T-cell (primary cell): ENCODE measurements at places on chromosomes 2 and 18.

GRCh38 chr18:38576916-38577315 is 1011.3 kb upstream of the CELF4 start:
- peak; percentile 61 for DNase-seq

- no peak for DNase-seq
Observed at GRCh38 chr18:12658426-12659138, 675 bp upstream of the SPIRE1 start.

GRCh38 chr2:73205611-73206010 is 3.2 kb downstream of the NOTO start:
- DNase-seq = no peak

- DNase-seq = no peak
Observed at GRCh38 chr2:819121-819520, 131.5 kb upstream of the SNTG2 start.

- no peak for DNase-seq
Observed at GRCh38 chr18:22172594-22173049, 3.2 kb downstream of the GATA6 start.

DNA sequence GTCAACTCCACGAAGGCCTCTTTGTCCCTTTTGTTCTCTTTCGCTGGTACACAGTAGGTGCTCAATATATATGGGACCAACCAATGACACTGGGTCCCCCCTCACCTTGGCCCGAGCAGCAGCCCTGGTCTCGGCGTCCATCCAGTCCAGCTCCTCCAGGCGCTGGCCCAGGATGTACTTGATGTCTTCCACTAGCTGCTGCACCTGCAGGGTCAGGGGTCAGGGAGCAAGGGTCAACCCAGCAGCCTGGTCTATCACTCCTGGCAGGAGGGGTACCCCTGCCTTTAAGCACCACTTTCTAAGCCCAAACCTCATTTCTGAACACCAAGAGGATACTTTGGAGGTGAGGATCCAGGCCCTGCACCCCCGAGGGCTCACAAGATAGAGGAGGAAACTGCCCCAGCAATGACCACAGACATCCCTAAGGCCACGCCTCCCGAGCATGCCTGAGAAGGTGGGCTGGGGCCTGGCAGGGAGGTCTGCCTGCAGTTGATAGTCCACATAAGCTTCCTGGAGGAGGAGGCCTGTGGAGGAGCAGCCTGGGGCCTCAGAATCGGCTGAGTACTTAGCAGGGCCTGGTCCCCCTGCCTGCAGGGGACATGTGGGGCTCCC is 4.2 kb downstream of the ECEL1 start:
- no peak for DNase-seq

GRCh38 chr2:197777823-197778407 is 7.2 kb downstream of the BOLL start:
- DNase-seq = peak; percentile 59

DNA sequence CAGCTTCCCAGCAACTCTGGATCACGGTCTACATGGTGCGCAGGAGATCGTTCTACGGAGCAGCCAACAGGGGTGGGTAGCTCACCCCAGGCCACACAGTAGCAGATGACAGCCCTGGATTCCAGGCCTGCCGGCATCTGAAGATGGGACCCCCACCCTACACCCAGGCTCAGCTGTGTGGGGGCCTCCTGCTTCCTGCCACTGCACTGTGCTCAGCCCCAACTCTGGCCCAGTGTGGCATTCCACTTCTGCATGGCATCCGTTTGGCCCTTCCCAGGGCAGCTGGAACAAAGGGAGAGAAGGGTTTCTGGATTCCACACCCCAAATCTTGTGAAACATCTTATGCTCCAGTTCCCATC is 9.1 kb downstream of the PER2 start:
- DNase-seq = no peak

DNA sequence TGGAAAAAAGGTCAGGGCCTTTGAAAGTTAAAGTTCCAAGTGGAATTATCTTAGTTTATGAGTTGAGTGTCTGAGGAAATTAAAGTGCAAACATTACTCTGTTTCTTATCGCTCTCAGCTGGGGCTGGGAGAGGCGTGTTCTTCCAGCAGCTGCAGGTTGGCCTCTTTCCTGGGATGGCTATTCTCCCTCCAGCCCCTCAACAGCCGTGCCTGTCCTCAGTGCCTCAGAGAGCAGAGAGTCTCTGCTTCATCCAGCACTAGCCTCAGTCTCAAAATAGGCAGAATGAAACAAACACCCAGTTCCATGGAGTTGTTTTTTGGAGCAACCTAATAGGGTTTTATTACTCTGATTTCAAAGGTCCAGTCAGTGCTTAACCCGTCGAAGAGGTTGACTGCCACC is 298.1 kb downstream of the GALR1 start:
- no peak for DNase-seq

DNA sequence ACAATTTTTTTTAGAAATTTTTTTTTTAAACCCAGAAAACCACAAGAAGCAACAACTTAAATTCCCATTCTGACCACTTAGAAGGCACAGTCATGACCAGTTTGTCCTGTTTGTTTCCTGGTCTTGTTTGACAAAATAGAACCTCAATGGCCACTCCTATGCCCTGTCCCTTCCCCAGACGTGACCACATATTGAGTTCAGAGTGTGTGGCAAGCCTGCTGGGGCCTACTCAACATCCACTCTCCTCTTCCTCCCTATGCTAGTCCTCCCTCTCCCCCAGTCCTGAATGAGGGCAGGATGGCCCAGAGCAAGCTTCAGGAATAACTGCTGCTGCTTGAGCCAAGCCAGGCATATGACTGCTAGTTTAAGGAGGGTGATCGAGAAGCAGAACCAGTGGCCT is 89.6 kb downstream of the PRELID3A start:
- DNase-seq = no peak

DNA sequence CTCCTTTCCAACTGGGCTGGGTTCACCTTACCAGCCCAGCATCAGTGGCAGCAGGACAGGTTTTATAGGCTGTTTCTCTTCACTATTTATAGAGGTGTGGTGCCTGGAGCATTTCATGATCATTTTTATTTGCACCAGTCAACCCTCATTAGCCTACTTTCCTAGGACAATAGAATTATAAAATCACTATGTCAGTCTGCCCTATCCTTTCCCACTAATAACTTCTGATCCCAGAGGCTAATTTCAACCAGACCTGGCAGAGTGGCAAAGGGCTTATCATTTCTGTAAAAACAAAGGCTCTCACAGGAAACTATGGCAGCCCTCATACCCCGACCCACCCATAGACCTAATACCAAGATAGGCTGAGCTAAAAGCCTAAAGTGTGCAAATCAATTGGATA is 243.5 kb upstream of the TMEFF2 start:
- no peak for DNase-seq

GRCh38 chr2:203867561-203868200 is at the start of gene CTLA4:
CTLA4 (plus strand) TSS chr2:203867771; CDS start chr2:203867943, 172 bp downstream.
- DNase-seq = no peak
